ENCODE measurements at places on chromosomes 2 and 18.
A peak's percentile ranks its signal among the peaks of the same experiment; 100 is the strongest.

- DNase-seq: no peak
Observed at GRCh38 chr2:199777916-199778315, 73.1 kb downstream of the FTCDNL1 start.

GRCh38 chr2:62774555-62775366, 69.2 kb downstream of the EHBP1 start:
- peak; percentile 69 for DNase-seq

- no peak for DNase-seq
Observed at GRCh38 chr2:32738939-32739338, 111.1 kb downstream of the TTC27 start.

GRCh38 chr2:47174733-47175361, 19.7 kb upstream of the STPG4 start:
- peak; percentile 62 for DNase-seq

GRCh38 chr18:13175266-13175665, 43.3 kb upstream of the LDLRAD4 start:
- no peak for DNase-seq

GRCh38 chr18:38256366-38256765, 690.8 kb upstream of the CELF4 start:
- no peak for DNase-seq

DNA sequence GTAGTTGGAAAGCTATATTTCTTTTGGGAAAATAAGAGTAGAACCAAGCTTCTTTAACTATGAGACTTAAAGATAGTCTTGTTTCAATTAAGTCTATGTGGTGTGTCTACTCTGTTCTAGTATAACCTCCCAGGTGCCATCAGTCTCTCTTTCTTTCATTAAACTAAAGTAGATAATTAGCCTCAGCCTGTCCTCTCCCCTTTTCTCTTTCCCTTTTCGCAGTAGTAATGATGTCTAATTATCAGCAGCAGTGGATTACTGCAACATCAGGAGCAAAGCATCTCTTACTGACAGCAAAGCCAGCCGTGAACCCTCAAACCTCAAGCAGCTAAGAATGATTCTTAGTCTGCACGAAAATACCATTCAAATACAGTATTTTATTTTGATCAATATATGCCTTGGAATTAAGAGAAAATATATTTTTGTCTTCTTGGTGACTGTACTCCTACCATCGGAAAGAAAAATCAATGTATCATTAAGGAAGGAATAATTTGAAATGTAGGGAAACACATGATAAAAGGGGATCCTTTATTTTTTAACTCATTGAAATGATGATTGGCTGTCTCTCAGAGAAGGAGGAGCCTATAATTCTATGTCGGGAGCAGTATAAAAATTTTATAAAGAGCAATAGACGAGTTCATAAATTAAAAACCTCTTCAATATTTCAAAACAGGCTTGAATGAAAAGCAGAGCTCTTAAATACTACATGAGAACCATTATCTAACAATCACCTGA, 4.5 kb downstream of the NOL4 start:
- no peak for DNase-seq

GRCh38 chr2:226835420-226835795, 446 bp upstream of the RHBDD1 start:
- peak; percentile 61 for DNase-seq

GRCh38 chr2:72515696-72516095, 310.1 kb downstream of the EXOC6B start:
- DNase-seq: no peak

DNA sequence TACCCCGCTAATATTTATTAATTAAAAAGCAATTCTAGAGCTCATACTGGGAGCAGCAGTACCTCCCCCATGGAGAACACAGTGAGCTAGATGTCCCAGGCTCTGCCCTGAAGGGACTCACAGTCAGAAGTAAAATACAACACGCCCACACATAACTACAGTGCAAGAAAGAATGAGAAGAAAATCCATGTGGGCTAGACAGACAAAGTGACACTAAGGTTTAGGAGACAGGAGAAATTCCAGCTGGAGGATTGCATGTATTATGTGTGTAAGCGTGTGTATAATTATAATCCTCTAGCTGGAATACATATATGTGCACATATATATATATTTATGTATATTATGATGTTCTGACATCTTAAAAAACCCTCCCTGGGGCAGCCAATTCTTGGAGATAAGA, 15.7 kb downstream of the SOWAHC start:
- no peak for DNase-seq

DNA sequence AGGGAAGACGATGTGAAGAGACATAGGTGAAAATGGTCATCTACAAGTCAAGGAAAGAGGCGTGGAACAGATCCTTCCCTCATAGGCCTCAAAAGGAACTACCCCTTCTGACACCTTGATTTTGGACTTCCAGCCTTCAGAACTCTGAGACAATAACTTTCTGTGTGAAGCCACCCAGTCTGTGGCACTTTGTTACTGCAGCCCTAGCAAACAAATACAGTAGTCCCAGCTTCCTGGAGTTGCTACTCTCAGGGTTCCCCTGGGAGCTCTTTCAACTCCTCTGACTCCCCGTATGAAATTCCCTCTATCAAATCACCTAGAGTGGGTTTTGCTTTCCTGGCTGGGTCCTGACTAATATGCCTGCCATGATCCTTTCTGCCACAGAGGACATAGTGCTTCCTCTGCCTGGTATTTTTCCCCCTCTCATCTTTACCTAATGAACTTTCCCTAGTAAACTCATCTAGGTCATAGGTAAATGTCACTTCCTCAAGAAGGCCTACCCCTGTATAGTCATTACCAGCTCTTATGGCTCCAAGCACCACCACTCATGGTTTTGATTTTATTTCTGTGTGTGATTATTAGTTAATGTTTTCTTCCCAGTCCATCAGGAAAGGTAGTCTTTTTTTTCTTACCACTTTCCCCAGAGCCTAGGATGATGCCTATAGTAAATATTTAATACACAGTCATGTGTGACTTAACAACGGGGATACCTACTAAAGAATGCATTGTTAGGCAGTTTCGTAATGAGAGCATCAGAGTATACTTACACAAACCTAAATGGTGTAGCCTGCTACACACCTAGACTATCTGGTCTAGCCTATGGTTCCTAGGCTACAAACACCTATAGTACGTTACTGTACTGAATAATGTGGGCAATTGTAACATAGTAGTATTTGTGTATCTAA, 111.5 kb upstream of the LGALSL start:
- DNase-seq: no peak

Data from dermis blood vessel endothelial cell (primary cell).